ENCODE measurements at places on chromosomes 11 and 22. TPM values are rescaled to one million over a fixed set of nuclear protein-coding genes. Genes with fewer than 3 reads are reported as not detected.

Gene TRIM34
- 7.1 TPM for total RNA-seq

Gene SERPIND1
- under 0.01 TPM for total RNA-seq

Gene CNTN5
- under 0.01 TPM for total RNA-seq

GRCh38 chr22:17964643-17965042 is 59.7 kb downstream of the MICAL3 start:
- DNase-seq, result no peak

- peak; percentile 97 for DNase-seq
These were observed 4.4 kb downstream of the BCL9L start for GRCh38 chr11:118921121-118921928.

- peak; percentile 8 for DNase-seq
These were observed 117.6 kb downstream of the ARHGAP8 start for GRCh38 chr22:44870021-44870420.

DNA sequence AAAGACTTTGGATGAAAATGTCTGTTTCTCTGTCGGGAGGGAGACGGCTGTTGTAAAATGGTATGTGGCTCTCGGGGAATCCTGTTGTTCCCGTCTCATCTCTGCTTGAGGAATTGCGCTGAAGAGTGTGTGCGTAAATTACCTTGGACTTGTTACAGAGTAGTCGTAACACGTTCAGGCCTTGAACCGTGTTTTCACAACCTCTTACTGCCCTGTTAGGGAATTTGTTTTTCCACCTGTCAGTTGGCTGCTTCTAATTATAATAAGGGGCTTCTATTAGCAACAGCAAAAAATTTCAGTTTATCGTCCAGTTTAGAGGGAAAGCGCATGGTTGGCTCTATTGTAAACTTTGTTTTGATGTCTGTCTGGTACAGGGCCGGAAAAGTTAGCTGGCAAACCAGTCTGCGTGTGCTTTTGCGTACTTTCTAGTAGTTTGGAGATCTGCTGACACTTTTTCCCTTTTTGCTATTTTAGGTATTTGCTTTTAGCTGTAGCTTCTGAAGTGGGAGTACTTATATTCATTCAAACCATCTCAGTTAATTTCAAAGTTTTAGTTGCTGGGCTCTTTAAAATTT is 1.5 kb downstream of the HIPK3 start:
- no peak for DNase-seq
